NCI-H524 treated with DMSO at 0.1 percent for 48 hours (cell line): ENCODE measurements at places on chromosomes 7 and 10.
A peak's percentile ranks its signal among the peaks of the same experiment; 100 is the strongest.

GRCh38 chr10:21084700-21085099, 187.6 kb upstream of the NEBL start:
- no peak for DNase-seq

DNA sequence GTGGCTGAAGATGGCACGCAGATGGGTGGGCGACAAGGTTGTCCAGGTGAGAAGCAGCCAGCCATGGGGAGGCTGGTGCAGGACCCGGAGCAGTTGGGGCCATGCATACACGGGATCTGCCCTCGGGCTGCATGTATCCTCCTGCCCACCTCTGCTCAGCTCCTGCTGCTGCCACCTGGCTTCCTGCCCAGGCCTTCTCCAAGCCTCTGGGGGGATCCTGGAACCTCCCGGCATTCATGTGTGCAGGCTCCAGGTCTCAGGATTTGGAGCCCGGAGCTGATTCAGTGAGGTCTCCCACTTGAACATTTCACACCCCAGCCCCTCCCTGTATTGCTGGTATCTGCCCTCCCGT, 27.0 kb downstream of the PDGFA start:
- no peak for DNase-seq

GRCh38 chr10:48505394-48506112, 99.3 kb downstream of the ARHGAP22 start:
- DNase-seq = no peak

DNA sequence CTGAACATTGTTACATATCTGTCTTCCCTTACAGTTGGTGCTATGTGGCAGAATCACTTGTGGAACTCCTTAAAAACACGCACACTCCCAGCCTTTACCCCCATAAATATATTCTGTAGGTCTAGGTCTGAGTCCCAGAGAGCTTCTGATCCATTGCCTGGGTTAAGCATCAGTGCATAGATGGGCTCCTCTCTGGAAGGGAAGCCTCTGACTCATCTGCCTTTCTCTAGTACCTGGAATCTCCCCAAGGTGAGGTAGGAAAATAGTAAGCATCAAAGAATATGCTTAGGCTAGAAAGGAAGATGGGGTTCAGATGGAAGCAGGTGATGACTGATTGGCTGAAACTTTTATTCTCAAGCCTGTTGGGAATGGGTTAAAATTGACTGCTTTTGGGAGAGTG, 26.1 kb downstream of the PROSER2 start:
- DNase-seq = no peak

- DNase-seq = no peak
Observed at GRCh38 chr7:1794888-1795542, 124.9 kb downstream of the ELFN1 start.

- no peak for DNase-seq
Observed at GRCh38 chr10:61458031-61458430, 4.8 kb upstream of the TMEM26 start.

GRCh38 chr7:27714831-27715444, 25.0 kb upstream of the TAX1BP1 start:
- no peak for DNase-seq

DNA sequence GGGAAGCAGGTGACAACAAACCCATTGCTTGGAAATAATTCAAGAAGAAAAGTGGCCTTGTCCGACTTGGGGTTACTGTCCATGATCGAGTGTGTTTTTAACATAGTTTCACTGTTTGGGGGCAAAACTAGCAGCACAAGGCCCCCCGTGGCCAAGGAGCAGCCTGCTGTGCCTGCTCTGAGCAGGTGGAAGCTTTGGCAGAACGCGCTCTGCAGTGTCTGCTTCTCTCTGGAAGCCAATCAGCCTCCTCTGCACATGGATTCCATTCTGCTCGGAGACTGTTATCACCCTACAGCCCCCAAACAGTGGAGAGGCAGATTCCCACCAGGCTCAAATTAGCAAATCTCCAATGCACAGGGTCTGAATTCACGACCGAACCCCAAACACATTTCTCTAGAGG, 7.3 kb upstream of the TCERG1L start:
- no peak for DNase-seq

GRCh38 chr10:117237401-117237991, 3.4 kb upstream of the SLC18A2 start:
- DNase-seq = no peak

DNA sequence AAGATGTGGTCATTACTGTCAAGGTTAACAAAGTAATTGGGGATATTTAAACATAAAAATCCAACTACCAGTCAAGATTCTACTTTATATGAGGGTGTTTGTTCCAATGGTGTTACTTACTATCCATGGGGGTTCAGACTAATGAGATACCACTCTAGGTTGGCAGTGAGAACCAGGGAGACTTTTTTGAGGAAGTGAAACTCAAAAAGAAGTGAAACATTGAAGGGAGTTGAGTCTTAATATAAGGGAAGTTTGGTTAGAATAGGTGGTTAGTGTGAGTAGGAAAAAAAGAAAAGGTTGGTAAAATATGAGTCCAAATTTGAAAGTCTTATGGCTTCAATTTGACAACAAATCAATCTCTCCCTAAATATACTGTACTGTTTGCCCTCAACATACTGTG, 123.6 kb upstream of the ANK3 start:
- DNase-seq = no peak

- DNase-seq = no peak
Observed at GRCh38 chr7:31720366-31720765, 33.4 kb downstream of the PPP1R17 start.

- DNase-seq = no peak
Observed at GRCh38 chr10:87771871-87772500, 46.0 kb downstream of the ATAD1 start.

- DNase-seq = peak; percentile 89
Observed at GRCh38 chr7:148116829-148117403, 473.6 kb upstream of the C7orf33 start.

- DNase-seq = no peak
Observed at GRCh38 chr7:137834552-137834951, 12.2 kb downstream of the DGKI start.

DNA sequence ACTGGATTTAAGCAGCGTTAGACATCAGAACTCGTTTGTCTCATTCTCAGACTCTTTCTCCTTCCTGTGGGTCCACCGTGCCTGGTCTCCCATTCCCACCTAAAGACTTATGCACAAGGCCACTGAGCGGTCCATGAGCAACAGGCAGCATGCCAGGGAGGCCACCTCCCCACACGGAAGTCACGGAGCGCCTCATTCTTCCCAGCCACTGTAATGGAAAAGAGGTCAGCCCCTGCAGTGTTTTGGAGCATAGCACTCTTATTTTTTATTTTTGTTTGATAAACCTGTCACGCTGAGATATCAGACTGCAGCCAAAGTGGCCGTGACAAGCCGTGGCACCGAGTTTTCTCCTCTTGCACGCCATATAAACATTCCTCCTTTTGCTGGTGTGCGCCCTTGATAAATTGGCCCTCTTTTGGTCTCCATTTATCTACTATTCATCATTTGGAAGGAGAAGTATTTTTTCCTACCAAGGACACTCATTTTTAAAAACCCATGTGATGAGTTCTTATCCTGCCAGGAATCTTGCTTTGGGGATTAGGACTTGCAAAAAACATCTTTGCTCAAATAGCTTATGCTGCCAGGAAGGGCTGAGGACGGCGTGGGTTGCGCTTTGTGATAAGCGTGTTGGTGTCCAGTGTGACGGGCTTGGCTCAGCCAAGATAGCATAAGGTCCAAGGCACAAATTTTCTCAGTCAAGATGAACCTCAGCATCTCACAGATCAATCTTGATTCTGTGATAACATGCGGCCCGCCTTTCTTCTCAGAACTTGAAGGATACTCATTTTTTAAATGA, 206.0 kb downstream of the CCDC3 start:
- no peak for DNase-seq

DNA sequence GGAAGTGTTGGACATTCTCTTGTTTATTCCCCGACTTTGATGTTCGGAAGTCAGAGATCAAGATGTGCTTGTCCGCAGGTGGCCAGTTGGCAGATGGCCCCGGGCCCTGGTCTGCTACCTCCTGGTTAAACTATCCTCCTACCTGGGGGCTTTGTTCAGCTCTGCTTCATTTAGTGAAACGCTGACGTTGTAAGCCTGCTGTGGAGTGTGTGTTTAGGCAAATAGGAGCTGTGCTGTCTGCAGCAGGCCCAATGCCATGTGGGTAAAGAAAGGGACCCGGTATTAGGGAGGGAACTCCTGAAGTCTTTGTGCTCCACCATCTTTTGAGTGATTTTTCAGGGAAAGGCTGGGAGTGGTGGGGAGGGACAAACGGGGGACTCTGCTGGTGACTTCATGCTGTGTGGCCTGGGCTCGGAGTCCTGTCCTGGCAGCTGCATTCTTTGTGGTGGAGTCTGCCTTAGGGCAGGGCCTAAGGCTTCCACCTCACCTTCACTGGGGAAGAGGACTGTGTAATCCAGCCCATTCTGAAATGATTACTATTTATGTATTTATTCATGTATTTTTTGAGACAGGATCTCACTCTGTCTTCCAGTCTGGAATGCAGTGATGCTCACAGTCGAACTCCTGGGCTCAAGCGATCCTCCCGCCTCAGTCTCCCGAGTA, 171.1 kb upstream of the KLF6 start:
- DNase-seq = no peak

- DNase-seq = no peak
Observed at GRCh38 chr7:44971902-44972441, 6.8 kb downstream of the MYO1G start.

DNA sequence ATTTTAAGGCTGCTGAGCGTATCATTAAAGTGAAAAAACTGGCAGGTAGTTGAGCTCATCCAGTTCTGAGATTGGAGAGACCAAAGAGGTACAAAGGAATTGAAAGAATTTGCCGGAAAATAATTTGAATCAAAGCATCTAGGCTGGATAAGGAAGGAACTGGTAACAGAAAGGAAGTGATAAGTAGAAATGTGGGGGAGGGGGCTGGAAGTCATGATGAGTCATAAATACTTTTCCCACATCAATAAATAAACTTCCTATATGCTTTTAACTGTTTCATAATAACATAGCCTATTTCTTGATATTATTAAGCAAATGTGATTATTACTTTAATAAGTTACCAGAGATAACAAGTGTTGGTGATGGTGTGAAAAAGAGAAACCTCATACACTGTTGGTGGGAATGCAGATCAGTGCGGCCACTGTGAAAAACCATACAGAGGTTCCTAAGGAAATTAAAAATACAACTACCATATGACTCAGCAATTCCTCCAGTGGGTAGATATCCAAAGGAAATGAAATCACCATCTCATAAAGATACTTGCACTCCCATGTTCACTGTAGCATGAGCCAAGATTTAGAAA, 27.0 kb downstream of the ZNF438 start:
- DNase-seq = no peak

DNA sequence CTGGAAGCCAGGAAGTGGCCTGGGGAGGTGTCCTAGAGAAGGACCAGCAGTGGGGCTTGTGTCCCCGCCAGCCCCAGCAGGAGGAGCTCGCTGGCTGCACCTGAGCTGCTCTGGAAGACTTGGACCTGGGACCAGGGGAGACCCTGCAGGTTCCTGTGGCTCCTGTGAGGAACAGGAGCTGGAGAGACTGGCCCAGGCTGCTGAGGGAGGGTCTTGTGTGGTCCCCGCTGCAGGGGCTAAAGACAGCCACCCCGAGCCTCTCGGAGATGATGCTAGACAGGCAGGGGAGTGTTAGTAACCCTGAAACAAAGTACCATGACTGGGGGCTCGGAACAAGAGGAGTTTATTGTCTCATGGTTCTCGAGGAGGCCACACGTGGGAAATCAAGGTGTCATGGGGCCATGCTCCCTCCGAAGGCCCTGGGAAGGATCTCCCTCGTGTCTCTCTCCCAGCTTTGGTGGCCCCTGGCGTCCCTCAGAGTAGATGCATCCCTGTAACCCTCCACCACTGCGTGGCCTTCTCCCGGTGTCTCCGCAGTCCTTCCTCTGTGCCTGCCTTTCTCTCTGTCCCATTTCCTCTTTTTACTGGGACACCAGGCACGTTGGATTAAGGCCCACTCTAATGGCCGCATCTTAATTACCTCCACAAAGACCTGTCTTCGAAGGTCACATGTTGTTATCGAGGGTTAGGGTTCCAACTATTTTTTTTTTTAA, 348.4 kb downstream of the GLRX3 start:
- no peak for DNase-seq

DNA sequence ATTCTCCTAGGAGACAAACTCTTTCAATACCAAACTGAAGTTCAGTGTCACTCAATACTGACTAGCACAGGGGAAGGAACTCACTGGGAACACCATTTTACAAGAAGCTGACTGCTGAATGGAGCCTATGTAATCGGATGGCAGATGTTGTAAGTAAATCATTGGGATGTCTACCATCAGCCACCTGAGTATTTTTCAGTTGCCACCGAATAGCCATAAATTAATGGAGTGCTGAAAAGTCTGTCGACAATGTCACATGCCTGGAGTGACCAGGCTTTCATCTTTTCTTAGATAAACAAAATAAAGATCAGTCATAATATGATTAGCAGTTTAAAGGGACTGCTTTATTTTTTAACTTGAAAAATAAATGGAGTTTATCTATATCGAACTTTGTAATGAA, 145.9 kb upstream of the SEMA3E start:
- no peak for DNase-seq

DNA sequence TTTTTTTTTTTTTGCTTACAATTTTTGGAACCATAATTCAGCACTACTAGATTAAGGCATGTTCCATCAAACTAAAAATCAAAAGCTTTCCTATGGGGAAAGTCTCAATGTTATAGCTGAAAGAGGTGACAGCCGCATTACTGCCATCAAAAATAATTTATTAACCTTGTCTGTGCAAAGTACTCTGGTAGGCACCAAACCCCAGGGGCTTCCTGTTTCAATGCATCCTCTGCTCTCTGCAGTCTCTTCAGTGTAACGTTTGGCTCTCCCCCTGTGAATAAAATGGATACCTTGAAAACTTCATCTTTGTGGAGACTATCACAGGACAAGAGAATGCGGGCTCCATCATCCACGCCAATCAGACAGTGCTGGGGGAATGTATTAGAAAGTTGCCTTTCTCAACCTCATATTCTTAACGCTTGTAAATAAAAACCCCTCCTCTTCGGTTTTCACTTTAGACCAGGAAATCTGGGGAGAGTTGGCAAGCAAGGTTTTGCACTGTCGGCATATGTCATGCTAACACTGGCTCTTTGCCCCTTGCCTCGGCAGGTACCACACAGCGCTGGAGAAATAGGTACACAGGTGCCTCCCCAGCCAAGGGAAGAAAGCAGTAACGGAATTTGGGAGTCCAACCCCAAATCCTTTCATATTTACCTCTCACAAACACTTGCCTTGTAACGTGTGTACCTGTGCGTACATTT, 1.6 kb upstream of the NRG3 start:
- DNase-seq = no peak
